Adrenal gland (tissue), 19 donors: ENCODE measurements at places on chromosomes 11 and 22. TPM values are rescaled to one million over a fixed set of nuclear protein-coding genes. Genes with fewer than 3 reads are reported as not detected.

Gene APOBEC3G
- polyA plus RNA-seq = 11.6 TPM

Gene SCN4B
- polyA plus RNA-seq = 5.9 TPM

Gene MMP27
- not detected for polyA plus RNA-seq

Gene DEUP1
- polyA plus RNA-seq = 0.24 TPM

Gene FGF19
- not detected for polyA plus RNA-seq

Gene GLYATL1
- 0.07 TPM for polyA plus RNA-seq

Gene SLC22A12
- not detected for polyA plus RNA-seq

Gene USP2
- polyA plus RNA-seq = 9.1 TPM

Gene CASP4
- polyA plus RNA-seq = 37.6 TPM

Gene PGA3
- 0.11 TPM for polyA plus RNA-seq

Gene SGSM1
- 3.4 TPM for polyA plus RNA-seq

Gene PLCB3
- 31.7 TPM for polyA plus RNA-seq

GRCh38 chr11:83252941-83253340 is 33.2 kb downstream of the CCDC90B start:
- H3K4me3 ChIP-seq = no peak overlapping the region
- H3K36me3 ChIP-seq = no peaks in the 10 kb centered on the region
- H3K27ac ChIP-seq = no peak overlapping the region

DNA sequence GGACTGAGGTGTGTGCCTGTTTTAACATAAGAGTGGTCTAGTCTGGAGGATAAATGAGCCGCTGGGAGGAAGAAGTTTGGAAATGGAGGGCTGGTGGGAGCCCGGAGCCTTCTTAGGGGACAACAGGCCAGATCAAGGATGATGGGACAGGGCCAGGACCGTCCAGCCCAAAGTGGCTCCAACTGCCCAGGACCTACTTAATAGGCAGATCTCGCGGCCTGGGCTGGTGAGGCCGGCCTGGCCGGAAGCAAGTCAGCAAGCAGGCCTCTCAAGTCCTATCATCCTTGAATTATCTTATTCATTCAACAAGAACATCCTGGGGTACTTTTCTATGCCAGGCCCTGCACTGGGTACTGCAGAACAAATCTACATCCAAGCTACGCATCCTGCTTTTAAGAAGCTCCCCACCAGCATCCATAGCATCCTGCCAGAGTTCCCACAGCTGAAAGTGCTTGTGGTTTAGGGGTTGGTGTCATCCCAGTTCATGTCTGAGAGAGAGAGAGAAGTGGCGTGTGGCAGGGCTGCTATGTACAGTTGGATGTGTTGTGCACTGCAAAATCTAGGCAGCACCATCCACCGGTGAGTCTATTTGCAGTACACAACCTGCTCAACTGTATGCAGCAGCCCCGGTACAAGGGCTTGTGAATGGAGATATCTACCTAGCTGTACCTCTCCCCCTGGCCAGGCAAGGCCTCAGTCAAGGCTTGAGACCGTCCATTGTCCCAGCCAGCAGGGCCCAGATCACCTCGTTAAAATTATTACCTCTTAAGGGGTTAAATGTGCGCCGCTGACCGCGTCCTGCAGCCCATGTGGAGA is 82.1 kb downstream of the FBLN1 start:
- H3K4me3 ChIP-seq = no peak overlapping the region
- H3K27me3 ChIP-seq = no peaks in the 10 kb centered on the region
- no peak overlapping the region for H3K27ac ChIP-seq

- no peak overlapping the region for H3K4me3 ChIP-seq
- no peaks in the 10 kb centered on the region for H3K4me1 ChIP-seq
- no peak overlapping the region for H3K27ac ChIP-seq
- H3K36me3 ChIP-seq = no peaks in the 10 kb centered on the region
- no peaks in the 10 kb centered on the region for H3K27me3 ChIP-seq
- no peak for DNase-seq
These were observed 29.9 kb upstream of the OR5B12 start for GRCh38 chr11:58471892-58472291.

DNA sequence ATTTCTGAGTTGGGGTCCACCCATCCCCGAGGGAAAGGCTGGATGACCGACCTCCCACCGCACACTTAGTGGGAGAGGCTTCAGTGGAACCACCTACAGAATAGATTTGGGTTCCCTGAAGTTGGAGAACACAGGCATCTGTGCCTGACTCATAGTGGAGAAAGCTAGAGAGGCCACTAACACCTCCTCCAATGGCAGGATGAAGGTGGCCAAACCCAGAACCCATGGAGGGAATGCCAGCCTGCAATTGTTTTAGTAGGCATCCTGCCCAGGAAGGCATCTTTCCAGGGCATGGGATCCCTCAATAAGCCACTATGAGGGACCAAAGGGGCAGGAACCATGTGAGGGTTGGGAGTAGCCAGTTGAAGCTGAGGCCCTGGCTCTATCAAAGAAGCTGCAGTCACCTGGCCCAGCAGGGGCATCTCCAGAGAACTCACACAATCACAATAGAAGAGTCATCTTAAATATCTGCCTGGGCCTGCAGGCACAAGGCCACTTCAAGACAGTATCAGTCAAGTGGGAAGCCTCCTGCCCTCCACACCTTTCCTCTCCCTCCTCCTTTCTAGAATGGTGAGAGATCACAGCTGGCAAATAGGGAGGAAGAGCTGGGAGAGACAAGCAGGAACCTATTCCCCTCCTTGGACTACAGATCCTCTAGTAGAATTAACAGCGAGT is 124.1 kb upstream of the CSNK2A3 start:
- H3K36me3 ChIP-seq = no peaks in the 10 kb centered on the region
- H3K27ac ChIP-seq = no peak overlapping the region
- no peak overlapping the region for H3K4me3 ChIP-seq
- no peaks in the 10 kb centered on the region for H3K4me1 ChIP-seq

DNA sequence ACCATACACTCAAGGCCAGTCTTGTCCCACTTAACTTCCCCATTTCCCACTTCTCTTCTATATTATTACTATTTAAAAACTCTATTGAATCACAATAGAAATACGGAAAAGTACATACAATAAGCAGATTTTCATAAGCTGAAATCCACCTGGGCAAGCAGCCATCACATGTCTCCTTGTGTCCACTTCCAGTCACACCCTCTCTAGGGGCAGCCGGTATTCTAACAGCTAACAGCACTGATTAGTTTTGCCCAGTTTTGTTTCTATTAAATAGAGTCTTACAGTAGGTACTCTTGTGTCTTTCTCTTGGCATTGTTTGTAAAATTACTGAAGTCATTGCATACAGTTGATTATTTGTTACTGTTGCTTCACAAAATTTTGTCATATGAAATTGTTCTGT is 37.8 kb downstream of the PPP6R3 start:
- peak overlapping the region; percentile 45 for H3K27ac ChIP-seq
- no peaks in the 10 kb centered on the region for H3K36me3 ChIP-seq
- DNase-seq = no peak

DNA sequence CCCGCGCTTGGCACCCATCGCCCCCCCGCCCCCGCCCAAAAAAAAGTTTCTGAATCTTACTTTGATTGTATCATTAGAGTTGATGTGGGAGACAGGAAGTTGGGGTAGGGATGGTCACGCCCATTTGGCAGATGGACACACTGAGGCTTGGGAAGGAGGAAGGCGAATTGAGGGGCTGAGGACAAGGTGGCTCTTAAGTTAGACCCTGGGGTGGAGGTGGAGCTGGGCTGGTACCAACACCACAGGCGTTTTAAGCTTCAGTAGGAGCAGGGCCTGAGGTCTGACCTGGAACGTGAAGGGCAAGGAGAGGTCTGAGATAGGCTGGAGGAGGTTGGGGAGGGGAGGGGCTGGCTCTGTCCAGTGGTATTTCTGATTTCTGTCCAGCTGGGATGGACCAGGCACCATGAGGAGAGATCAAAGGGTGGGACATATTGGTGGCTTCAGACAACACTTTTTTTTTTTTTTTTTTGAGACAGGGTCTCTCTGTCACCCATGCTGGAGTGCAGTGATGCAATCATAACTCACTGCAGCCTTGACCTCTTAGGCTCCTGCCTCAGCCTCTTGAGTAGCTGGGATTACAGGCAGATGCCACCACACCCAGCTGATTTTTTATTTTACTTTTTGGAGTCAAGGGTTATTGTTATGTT is 799 bp upstream of the CDC42BPG start:
- no peaks in the 10 kb centered on the region for H3K36me3 ChIP-seq
- no peak overlapping the region for H3K4me3 ChIP-seq
- no peak overlapping the region for H3K27ac ChIP-seq
- H3K4me1 ChIP-seq = peaks cover 17% of the 10 kb centered on the region

DNA sequence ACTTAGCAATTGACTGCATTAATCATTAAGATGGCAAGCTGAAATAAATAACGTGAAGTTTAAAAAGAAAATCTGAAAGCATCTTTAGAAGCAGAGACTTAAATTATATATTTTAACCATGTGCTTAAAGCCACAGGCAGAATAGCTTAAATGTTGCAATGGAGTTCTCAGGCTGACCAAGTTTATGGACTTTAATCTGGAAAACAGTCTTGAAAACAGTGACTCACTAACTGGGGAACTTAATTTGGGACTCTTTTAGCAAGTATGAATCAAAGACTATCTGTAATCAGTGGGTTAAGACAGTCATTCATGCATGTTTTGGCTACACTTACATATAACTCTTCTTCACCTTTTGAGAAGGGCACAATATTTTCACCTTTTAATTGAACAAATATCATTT is 12.6 kb upstream of the GLYATL1 start:
- no peak overlapping the region for H3K27ac ChIP-seq
- H3K27me3 ChIP-seq = no peaks in the 10 kb centered on the region
- no peaks in the 10 kb centered on the region for H3K4me1 ChIP-seq
- H3K4me3 ChIP-seq = no peak overlapping the region

GRCh38 chr11:102345904-102346303 is 1.1 kb upstream of the BIRC2 start:
- peak overlapping the region; percentile 96 for H3K27ac ChIP-seq
- no peaks in the 10 kb centered on the region for H3K4me1 ChIP-seq
- no peaks in the 10 kb centered on the region for H3K36me3 ChIP-seq
- H3K4me3 ChIP-seq = no peak overlapping the region
- DNase-seq = no peak
- H3K27me3 ChIP-seq = no peaks in the 10 kb centered on the region

DNA sequence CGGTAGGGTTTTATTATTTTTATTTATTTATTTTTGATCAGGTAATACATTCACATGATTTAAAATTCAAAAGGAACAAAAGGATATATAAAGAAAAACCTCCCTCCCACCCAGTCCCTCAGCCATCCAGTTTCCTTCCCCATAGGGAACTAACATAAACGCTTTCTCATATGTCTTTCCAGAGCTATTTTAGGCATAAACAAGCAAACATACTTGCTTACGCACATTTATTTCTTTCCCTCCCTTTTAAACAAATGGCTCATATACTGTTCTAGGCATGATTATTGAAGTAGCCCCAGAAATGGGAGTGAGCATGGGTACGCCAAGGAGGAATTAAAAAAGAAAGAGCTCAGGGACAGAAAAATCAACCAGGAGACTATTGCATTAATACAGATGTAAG is 63.7 kb downstream of the LIF start:
- no peaks in the 10 kb centered on the region for H3K27me3 ChIP-seq
- no peak overlapping the region for H3K27ac ChIP-seq

GRCh38 chr11:126083829-126084607 is 21.4 kb upstream of the CDON start:
- no peak overlapping the region for H3K27ac ChIP-seq
- H3K36me3 ChIP-seq = no peaks in the 10 kb centered on the region
- no peak overlapping the region for H3K4me3 ChIP-seq

DNA sequence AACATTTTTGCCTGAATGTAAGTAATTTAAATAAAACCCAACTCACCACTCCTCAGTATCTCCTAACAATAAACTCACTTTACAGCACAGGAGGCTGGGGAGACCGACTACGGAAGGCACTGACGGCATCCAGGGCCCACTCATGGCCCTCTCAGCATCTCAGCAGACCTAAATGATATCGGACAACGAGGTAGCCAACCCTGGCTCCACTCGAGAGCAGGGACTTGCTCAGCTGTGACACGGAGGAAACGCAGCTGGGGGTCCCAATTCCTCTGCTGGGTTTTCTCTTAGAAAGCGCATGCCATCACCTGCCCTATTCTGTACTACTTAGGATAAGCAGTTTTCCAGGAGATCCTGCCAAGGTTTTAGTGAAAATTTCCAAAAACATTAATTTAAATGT is 109.1 kb upstream of the BID start:
- H3K27ac ChIP-seq = no peak overlapping the region
- peaks cover 53% of the 10 kb centered on the region for H3K36me3 ChIP-seq
- no peaks in the 10 kb centered on the region for H3K27me3 ChIP-seq
- DNase-seq = no peak
- H3K4me1 ChIP-seq = no peaks in the 10 kb centered on the region

GRCh38 chr11:119109843-119110242 is 2.7 kb downstream of the C2CD2L start:
- peaks cover 40% of the 10 kb centered on the region for H3K36me3 ChIP-seq
- H3K27me3 ChIP-seq = no peaks in the 10 kb centered on the region
- H3K27ac ChIP-seq = no peak overlapping the region
- DNase-seq = no peak
- peaks cover 14% of the 10 kb centered on the region for H3K4me1 ChIP-seq
- H3K4me3 ChIP-seq = no peak overlapping the region

DNA sequence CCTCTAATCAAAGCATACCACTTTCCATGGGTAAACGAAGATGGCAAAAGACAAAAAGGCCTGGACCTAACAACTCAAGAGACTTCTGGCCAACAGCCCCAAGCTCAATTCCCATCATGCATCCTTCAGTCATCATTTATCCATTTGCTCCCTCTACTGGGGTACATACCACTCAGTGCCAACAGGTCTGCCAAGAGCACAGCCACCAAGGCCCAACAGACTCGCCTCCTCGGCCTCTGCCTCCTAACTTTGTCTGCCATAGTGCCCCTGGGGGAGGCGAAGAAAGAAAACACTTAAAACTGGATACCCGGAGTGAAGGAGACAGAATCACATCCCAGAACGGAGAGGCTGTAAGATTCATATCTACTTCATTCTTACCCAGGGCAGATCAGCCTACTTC is 1.1 kb downstream of the HYOU1 start:
- no peak overlapping the region for H3K27ac ChIP-seq
- peaks cover 6% of the 10 kb centered on the region for H3K4me1 ChIP-seq
- no peak for DNase-seq
- no peaks in the 10 kb centered on the region for H3K27me3 ChIP-seq
- H3K4me3 ChIP-seq = peak overlapping the region; percentile 86

DNA sequence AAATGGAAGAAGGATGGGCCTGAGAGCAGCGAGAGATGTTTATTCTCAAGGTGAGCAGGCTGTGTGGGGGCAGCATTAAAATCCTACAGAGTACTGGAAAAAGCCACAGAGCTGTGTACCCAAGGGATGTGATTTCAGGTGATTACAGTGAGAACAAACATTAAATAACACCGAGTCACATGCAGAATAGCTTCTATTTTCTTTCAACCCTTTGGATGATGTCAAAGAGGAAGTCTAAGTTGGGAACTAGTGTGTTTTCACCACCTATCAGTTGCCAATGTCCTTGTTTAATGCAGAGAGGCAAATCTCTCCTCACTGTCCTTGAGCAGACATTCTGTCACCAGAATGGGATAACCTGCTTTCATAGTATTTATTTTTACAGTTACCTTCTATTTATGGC is 379.6 kb upstream of the NARS2 start:
- DNase-seq = no peak
- H3K27me3 ChIP-seq = no peaks in the 10 kb centered on the region
- no peak overlapping the region for H3K4me3 ChIP-seq
- no peaks in the 10 kb centered on the region for H3K36me3 ChIP-seq
- H3K4me1 ChIP-seq = no peaks in the 10 kb centered on the region
